ENCODE measurements at places on chromosomes 2 and 18.

DNA sequence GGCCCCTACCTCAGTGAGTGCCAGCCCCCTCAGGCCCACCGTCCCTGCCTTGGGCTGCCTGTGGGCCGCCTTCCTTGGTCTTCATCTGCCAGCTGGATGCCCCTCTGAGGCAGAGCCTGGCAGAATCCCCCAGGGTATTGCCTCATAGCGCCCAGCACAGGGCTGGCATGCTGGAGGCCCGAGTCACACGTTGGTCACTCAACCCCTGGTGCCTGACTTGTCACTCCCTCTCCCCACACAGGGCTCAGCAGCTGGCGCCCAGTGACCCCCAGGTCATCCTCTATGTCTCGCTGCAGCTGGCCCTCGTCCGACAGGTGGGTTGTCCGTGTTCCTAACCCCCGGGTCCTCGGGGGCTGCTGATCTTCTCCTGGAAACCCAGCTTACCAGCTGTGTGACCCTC lies 108.4 kb upstream of the MCFD2 start:
- no peak for DNase-seq

- DNase-seq = peak; percentile 24
Measured at GRCh38 chr18:13447621-13448334, 229.2 kb downstream of the LDLRAD4 start.

DNA sequence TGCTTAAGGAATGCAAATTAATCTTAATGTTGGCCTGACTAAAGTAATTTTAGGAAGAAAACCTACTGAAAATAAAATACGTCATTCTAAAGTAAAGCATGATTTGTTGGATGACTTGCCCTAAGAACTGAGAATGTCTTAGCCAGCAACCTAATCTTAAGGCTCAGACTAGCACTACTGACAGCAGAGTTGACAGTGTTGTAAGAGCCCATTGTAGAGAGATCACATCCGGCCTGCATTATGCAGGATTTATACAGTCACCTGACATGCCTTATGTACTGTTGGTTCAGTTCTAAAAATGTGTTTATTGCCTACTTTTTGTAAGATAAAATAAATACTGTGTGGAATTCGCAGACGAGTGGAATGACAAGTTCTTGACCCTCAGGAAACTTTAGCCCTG lies 82.3 kb downstream of the TMEM185B start:
- DNase-seq = no peak

- DNase-seq = no peak
Measured at GRCh38 chr2:239647052-239647819, 246.4 kb upstream of the HDAC4 start.

DNA sequence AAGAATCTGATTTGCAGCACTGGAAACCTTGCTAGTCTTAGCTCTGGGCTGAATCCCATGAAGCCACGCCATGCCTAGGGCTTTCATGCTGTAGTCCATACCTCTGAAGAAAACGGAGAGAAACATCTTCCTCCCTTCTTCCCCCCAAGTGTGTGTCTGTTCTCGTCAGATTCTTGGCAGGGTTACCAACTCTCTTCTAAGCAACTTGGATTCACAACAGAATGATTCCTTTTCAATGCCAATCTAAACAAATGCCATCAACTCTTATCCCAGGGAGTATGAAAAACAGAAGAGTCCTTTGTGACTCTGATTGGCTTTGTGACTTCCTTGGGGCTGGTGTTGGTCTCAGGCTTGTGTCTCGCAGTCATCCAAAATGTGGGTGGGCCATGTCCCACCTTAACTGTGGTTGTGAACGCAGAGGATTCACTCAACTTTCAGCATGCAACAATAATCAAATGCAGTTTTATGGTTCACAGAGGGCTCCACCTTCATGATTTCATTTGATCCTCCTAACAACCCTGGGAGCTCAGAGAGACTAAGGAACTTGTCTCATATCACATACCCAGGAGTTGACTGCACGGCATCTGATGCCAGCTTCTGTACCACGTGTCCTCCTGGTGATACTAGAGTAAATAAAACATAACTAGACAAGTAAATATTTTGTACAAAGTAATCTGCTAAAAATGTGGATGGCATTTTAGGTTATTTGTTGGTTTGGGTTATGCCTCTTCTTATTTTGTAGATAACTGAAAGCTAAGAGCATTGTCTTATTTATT lies 186.0 kb upstream of the TNP1 start:
- DNase-seq = no peak

- no peak for DNase-seq
Measured at GRCh38 chr2:120476141-120476540, 130.2 kb downstream of the INHBB start.

GRCh38 chr2:75560022-75560767 lies 544 bp downstream of the EVA1A start:
- DNase-seq = no peak

- DNase-seq = no peak
Measured at GRCh38 chr2:65937379-65938160, 497.4 kb upstream of the MEIS1 start.

- DNase-seq = peak; percentile 36
Measured at GRCh38 chr2:209189893-209190292, 234.0 kb upstream of the MAP2 start.

- DNase-seq = no peak
Measured at GRCh38 chr18:3458952-3459853, 9.2 kb downstream of the TGIF1 start.

GRCh38 chr2:152015552-152015951 lies 83.3 kb downstream of the CACNB4 start:
- no peak for DNase-seq

DNA sequence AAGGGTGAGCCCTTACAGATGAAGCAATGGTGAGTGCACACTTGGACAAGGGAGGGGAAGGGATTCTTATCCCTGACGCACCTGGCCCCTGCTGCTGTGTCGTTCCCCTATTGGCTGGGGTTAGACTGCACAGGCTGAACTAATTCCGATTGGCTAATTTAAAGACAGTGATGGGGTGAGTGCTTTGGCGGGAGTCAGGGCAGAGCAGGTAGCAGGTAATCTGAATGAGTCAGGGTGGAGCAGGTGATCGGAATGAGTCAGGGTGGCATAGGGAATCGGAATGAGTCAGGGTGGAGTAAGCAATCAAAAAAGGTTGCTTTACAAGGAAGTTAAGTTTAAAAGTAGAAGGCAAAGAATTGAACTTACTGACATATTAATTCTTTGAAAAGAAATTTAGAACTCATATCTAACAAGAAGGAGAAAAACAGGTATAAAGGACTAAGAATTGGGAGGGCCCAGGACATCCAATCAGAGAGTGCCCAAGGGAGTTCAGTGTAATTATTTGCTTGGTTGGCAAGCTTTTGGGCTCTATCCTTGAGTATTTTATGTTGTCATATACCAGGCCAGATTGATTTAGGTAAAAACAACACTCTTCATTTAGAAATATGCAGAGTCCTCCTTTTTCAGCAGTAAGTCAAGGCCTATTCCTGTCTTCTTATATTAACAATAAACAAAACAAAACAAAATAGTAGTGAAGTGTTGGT lies 52.3 kb upstream of the RALBP1 start:
- no peak for DNase-seq

- DNase-seq = no peak
Measured at GRCh38 chr2:42830922-42831574, 38.7 kb upstream of the HAAO start.

Data from NCI-H1694 (cell line).